ENCODE measurements at places on chromosomes 16 and 17.

GRCh38 chr16:73504591-73505575 lies 457.0 kb upstream of the ZFHX3 start:
- DNase-seq: no peak

DNA sequence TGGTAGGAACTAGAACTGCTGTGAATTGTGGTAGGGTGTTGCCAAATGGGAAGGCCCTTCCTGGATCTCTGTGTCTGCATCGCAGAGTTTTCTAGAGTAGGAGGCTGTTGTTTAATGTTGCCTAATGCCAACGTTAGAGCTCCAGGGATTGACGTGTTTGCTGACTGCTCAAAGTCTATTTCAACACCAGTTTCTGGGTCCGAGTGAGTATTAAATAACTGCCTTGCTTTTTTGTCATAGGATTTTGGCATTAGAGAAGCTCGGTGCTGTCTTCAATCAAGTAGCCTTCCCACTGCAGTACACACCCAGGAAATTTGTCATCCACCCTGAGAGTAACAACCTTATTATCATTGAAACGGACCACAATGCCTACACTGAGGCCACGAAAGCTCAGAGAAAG lies 40.0 kb downstream of the SF3B3 start:
- DNase-seq: no peak

GRCh38 chr17:51857052-51857597 lies 301.4 kb downstream of the CA10 start:
- DNase-seq: no peak

DNA sequence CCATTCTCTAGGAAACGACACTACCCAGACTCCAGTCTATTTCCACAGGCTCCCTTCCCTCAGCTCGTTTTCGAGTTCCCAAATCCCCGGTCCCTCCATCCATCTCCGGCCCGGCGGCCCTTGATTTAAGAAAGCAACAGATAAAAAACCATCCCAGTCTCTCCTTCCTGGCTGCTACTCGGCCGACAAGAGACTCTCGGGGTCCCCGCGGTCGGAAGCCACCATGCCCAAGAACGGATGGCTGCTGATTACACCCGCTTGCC lies 182 bp downstream of the RPL26 start:
- DNase-seq: no peak

- DNase-seq: no peak
Measured at GRCh38 chr16:31676731-31677130, 149.0 kb downstream of the AHSP start.

GRCh38 chr17:75398279-75398678 lies 7.2 kb downstream of the GRB2 start:
- no peak for DNase-seq

GRCh38 chr16:11494433-11494832 lies 92.3 kb downstream of the LITAF start:
- DNase-seq: no peak

GRCh38 chr16:81738783-81739496 lies 40.2 kb upstream of the PLCG2 start:
- DNase-seq: no peak

DNA sequence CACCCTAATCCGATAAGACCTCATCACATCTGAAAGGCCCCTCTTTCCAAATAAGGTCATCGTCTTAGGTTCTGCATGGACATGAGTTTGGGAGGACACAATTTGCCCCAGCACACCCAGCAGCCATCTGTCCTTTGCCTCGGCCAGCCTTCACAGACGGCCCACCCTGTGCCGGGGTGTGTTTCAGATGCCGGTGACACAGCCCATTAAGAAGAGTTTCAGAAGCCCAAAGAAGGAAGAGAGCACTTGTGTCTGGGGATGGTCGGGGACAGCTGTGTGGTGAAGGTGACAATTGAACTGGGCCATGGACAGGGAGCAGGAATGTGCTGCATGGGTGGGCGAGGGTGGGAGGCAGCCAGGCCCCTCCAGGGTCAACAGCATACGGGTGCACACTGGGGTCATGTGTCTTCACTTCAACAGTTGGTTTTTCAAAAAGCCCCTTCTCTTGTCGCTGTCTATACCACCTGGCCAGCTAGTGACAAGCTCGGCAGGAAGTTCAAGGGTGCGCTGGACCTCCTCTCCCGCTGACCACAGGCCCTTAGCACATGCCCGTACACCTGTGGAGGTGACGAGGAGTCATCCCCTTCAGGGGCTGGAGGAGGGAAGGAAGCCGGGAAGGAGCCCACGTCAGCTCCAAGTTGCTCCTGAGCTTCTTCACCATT lies 183.1 kb downstream of the C16orf95 start:
- DNase-seq: no peak

DNA sequence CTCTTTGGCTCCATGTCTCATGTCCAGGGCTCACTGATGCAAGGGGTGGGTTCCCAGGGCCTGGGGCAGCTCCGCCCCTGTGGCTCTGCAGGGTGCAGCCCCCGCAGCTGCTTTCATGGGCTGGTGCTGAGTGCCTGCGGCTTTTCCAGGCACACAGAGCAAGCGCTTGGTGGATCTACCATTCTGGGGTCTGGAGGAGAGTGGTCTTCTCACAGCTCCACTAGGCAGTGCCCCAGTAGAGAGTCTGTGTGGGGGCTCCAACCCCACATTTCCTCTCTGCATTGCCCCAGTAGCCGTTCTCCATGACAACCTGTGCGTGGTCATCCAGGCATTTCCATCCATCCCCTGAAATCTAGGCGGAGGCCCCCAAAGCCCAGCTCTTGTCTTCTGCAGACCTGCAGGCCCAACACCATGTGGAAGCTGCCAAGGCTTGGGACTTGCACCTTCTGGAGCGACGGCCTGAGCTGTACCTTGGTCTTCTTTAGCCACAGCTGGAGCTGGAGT lies 5.2 kb downstream of the IL32 start:
- DNase-seq: no peak

DNA sequence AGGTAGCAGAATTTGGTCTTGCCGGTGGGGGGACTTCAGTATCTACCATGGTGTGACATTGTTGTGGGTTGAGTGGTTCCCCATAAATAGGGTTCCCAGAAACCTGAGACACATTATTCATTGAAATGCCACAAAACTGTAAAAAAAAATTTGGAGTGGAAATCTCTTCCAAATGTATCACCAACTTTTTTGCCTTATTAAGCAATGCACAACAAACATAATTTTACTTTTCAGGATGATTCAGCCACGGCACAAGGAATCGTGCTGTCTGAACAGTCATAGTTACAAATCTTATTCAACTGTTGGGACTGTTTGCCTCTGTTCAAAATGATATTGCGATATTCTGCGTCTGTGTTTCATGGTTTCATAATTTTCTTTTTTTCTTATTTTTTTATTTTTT lies 181.2 kb downstream of the NTN1 start:
- DNase-seq: no peak

DNA sequence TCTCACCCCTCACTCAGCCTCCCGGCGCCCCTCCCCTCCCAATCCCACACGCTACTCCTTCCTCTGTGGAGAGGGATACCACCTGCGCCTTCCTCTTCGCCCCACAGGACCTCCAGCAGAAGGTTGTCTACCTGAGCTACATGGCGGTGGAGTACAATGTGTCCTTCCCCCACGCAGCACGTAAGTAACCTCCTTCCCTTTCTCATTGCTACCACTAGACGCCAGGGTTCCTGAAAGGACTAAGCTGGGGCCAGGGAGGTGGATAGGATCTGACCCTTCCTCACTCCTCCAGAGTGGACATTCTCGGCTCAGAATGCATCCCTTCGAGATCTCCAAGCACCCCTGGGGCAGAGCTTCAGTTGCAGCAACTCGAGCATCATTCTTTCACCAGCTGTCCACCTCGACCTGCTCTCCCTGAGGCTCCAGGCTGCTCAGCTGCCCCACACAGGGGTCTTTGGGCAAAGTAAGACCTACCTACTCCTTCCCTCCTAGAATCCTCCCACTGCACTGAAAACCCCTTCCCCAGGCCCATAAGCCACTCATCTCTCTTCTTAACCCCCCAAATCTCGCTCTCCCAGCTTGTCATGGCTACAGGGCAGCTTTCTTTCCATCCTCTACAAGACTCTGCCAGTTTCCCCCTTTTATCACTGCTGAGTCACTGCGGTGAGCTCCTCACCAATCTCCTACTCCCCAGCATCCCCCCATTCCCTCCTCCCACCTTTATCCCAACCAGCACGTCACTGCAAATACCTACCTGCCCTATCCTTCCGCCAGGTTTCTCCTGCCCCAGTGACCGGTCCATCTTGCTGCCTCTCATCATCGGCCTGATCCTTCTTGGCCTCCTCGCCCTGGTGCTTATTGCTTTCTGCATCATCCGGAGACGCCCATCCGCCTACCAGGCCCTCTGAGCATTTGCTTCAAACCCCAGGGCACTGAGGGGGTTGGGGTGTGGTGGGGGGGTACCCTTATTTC lies 1.5 kb downstream of the CD68 start:
- no peak for DNase-seq

- DNase-seq: no peak
Measured at GRCh38 chr17:21376081-21376758, at the start of gene KCNJ12. KCNJ12 (plus strand) TSS chr17:21376357; CDS start chr17:21415343, 38,986 bp downstream.

GRCh38 chr16:69538808-69539207 lies 27.0 kb upstream of the NFAT5 start:
- DNase-seq: no peak

DNA sequence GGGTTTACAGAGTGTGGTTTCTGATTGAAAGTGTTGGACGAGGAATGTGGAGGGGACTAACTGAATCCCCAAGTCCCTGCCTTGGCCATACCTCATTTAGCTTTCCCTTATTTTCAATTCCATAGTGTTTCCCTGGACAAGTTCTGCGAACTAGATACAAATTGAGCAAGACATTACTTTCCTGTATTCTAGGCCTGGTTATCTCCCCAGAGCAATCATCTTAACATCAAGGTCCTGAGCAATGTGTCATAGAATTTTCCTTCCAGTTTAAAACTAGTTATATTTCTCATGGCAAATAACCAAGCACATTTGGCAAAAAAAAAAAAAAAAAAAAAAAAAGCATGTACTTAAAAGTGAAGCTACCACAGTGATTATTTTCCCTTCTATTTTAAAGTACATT lies 330.1 kb downstream of the CDH11 start:
- no peak for DNase-seq

DNA sequence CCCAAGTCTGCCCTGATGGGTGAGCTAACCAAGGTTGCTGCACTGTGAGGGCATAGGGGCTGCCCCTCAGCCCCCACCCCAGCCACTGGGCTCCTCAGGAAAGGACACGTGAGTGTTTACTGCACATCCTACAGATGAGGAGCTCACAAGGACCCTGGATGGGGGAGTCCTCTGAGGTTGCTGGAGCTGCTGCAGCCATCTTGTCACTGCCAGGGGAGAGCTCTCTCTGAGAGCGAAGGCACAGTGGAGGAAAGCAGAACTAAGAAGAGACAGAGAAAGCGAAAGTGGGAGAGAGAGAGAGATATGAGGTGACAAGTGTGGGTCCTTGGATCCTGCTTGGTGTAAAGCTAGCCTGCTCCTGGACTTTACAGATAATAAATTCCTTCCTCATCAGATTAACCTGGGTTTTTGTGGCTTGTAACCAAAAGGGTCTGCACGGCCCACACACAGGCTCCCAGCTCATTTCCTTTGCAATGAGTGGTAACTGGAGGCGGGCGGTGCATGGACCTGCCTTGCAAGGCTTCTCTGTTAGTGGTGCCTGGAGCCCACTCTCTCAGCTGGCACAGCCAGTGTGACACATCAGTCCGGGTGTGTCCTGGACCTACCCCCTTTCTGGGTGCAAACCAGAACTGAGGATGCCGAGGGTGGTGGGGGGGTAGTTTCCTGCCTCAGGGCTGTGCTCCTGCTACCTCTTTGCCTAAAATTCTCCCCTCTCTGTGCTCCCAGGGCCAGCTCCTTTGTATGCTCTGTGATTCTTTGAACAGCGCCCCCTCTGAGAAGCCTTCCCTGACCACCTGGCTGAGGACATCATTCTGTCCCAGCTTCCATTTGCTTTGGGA lies 14.2 kb downstream of the SNX20 start:
- no peak for DNase-seq

DNA sequence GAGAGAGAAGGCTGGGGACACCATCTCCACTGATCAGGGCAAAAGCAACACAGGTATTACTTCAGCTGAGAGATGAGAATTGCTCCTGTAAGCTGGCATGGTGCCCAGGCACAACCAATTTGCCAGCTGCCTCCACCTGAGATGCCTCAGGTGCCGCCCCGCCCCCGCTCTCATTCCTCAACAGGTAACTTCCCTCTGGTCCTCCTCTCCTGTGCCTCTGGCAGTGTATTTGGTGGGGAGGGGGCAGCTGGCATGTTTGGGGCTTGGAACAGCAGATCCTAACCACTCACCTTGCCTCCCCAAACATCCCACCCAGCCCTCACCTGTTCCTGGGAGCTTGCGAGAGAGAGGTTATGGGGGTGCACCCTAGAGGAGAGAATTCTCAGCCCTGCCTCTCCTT lies 2.9 kb upstream of the SRCIN1 start:
- DNase-seq: peak; percentile 75

GRCh38 chr16:56355221-56355620 lies 70.1 kb downstream of the AMFR start:
- DNase-seq: no peak

DNA sequence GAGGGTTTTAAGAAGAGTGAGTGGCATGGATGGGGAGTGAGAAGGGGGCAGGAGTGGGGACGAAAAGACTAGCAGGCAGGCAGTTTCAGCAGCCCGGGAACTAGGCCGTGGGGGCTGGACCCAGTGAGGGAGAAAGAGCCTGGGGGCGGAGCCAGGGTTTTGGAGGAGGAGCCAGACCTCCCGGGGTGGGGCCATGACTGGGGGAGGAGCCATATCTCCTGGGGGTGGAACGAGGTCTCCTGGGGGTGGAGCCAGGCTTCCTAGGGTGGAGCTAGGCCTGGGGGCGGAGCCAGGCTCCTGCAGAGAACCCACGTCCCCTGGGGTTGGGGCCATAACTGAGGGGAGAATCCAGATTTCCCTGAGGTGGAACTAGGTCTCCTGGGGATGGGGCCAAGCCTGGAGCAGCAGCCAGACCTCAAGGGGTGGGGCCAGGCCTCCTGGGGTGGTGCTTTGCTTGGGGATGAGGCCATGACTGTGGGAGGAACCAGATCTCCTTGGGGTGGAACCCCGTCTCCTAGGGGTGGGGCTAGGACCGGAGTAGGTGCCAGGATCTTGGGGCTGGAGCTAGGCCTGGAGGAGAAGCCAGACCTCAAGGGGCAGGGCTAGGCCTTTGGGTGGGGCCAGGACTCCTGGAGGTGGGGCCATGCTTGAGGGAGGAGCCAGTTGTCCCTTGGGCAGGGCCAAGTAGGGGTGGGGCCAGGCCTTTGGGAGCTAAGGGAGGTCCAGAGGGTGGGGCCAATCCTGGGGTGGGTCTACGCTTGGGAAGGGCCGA lies 41.7 kb upstream of the JPH3 start:
- DNase-seq: peak; percentile 100

GRCh38 chr17:12463102-12463501 lies 202.6 kb upstream of the MYOCD start:
- DNase-seq: no peak

DNA sequence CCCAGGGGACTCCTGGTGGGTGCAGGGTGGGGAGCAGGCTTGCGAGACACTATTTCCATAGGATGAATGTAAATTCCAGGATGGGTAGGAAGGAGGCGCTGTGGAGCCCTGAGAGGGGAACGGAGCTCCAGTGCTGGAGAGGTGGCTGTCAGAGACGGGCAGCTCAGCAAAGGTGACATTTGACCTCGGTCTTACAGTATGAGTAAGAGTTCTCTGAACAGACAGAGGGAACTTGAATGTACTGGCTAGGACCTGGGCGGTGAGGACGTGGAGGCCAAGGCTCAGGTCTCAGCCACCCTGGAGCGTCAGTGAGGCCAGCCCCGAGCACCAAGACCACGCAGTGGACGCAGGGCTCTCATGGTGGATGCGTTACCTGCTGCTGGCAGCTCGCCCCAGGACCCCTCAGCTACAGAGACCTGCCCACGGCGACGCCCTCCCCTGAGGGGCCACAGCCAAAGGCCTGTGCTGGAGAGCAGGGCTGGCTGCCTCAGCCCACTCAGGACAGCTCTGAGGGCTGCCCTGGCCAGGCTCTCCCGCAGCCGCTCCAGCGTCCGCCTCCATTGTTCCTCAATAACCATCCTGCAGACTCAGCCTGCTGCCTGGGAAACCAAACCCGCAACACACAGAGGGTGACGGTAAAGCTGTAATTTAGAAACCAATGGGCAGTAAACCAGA lies 65.9 kb upstream of the TNRC6C start:
- DNase-seq: no peak

All from T47D (cell line).